ENCODE measurements at places on chromosomes 1 and 21.

DNA sequence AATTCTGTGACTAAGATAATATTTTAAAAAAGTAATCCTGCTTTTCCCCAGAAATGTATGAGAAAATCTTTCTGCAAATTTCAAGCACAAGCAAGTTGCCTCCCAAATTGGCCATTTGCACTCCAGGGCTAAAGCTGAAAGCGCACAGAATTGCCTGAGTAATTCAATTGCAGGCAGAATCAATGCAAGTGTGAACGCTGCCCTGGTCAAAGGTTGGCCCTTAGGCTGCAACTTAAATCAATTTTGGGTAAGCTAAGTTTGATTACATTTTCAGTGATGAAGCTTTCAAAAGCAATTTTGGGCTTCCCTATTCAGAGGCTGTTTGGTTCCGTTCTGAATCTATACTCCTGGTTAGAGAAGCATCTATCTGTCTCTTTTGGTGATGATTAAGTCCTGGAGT, 501.8 kb upstream of the ZRANB2 start:
- no peak for DNase-seq

GRCh38 chr1:91622616-91623015, 122.0 kb downstream of the CDC7 start:
- no peak for DNase-seq

DNA sequence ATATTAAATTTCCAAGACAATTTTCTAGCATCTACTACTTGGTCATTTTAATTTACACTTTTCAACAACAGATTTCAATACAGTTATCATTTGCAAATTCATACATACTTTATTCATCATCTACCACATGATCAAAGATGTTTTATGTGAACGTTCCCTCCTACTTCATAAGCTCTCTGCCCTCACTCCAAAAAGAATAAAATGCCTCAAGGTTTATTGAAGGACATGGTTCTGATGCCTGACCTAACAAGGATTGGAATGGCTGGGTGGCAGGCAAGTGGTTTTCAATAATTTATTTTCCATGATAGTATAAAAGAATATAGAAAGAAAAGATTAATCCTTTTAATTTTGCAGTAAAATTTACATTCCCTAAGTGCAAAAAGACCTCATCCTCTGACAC, 5.4 kb downstream of the CDKN2C start:
- peak; percentile 27 for DNase-seq

DNA sequence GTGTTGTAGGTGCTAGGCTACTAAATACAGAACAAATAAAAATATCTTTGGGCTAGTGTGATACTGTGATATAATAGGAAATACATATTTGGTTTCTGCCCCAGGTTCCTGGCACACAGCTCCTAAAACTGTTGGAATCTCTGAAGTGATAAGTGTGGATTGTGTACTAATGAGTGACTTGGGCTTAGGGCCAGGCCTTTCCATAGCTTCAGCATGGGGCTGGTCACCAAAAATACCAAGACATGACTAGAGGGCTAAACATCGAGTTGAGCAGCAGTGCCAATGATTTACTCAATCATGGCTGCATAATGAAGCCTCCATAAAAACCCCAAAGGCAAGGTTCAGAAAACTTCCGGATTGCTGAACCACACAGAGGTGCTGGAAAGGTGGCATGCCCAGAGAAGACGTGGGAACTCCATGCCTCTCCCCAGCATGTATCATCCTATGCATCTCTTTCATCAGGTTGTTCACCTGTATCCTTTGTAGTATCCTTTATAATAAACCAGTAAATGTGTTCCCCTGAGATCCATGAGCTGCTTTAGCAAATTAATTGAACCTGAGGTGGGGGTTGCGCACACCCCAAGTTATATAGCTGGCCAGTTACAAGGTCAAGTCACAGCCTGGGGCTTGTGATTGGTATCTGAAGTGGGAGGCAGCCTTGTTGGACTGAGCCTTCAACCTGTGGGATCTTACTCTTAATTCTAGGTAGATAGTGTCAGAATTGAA, 51.6 kb downstream of the ZMYM4 start:
- DNase-seq, result no peak

- no peak for DNase-seq
These were observed 27.7 kb downstream of the SPATA45 start for GRCh38 chr1:212819726-212820125.

GRCh38 chr1:93328809-93329760, 16.6 kb upstream of the DR1 start:
- no peak for DNase-seq

GRCh38 chr1:52904927-52905698, 16.4 kb downstream of the ECHDC2 start:
- DNase-seq, result no peak

DNA sequence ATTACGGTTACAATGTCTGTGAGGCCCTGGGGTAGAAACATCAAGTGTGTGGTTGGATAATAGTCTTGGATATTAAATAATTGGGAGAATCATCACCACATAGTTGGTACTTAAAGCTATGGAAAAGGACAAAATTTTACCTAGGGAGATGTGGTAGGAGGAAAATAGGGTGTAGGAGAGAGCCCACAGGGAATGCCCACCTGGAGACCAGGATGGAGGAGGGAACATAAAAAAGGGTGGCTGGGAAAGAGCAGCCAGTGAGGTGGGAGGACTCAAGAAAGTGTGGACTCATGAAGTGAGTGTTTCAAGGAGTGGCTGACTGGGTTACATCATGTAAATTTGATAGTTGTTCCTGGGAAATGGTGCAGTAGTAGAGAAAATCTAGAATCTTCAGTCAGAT, 3.0 kb upstream of the SOX13 start:
- no peak for DNase-seq

GRCh38 chr1:214287884-214288283, 6.9 kb downstream of the SMYD2 start:
- no peak for DNase-seq

DNA sequence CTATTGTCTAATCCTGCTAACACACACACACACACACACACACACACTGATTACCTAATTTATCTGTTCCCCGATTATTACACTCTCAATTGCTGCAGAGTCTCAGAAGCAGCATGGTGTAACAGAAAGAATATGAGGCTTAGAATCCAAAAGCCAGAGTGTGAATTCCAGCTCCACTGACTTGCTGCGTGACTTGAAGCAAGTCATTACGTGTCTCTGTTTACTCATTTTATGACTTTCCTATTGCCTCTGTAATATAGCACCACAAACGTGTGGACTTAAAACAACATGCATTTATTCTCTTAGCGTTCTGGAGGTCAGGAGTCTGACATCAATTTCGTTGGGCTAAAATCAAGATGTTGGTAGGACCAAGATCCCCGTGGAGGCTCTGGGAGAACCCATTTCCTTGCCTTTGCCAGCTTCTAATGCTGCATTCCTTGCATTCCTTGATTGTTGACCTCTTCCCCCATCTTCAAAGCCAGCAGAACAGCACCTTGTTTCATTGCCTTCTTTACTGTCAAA, 55.9 kb upstream of the ATP5PO start:
- peak; percentile 13 for DNase-seq

DNA sequence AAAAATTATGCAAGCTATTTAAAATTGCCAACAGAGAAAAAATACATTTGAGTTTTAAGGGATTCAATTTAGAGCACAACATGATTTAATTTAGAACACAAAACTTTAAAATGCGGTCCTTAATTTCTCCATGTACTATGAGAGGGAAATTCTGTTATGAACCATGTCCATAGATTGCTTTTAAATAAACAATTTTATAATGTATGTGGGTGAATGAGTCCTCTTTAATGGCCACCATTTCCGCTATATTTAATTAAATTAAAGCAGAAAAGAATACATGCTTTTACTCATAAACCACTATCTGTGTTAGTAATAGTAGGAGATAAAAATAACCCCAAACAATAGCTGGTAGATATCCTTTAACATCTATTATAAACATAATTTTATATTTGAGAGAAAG, 914.6 kb downstream of the LTN1 start:
- DNase-seq, result no peak

DNA sequence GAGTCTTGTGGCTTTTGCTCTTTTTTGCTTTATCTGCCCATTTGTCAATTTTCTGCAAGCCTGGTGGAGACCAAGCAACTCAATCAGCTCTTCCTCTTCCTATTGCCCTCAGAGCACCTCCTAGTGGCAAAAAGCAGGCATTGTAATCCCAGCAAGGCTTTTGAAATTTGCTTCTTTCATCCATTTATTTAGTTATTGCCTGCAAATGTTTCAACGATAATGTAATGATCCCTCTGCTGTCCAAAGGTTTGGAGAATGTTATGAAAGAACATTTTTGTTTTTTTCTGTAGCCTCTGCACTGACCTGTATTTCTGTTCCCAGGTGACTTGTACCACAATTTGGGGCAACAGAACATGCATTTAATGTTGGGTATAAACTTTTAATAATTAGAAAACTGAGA, 127.8 kb downstream of the GABPA start:
- no peak for DNase-seq

- DNase-seq, result no peak
These were observed 12.6 kb downstream of the NTPCR start for GRCh38 chr1:232962761-232963745.

- no peak for DNase-seq
These were observed 154.3 kb downstream of the COQ8A start for GRCh38 chr1:227094249-227094966.

DNA sequence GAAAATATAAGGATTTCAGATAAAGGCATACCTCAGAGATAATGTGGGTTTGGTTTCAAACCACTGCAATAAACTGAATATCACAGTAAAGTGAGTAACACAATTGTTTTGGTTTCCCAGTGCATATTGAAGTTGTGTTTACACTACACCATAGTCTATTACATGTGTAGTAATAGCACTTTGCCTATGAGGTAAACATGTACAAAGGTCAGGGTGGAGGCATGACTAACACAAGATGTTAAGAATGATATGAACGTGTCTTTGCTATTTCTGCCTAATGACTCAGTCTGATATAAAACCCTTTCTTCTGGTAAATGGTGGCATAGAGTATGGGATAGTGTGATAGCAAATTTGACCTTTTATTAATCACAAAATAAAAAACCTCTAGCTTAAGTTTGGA, 621.5 kb upstream of the ADGRL2 start:
- no peak for DNase-seq

DNA sequence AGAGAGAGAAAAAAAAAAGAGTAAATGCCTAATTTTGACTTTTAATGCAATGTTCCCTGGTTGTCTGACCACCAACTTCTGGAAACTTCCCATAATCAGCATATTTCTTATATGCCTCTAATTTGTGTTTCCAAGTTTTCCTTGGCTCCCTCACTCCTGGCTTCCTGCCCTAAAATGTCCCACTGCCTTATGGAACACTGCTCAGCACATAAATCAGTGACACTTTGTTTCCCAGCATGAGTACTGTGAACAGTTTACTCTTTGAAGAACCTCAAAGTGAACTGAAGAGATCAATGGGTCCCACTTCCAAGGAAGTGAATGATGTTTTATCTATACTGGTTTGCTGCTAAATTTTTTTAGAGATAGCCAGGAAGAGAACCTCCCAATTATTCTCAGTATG, 271.3 kb upstream of the PRMT6 start:
- no peak for DNase-seq

- DNase-seq, result peak; percentile 47
These were observed 76.2 kb upstream of the CXADR start for GRCh38 chr21:17436626-17437111.

GRCh38 chr1:172699111-172699510, 40.2 kb downstream of the FASLG start:
- no peak for DNase-seq

DNA sequence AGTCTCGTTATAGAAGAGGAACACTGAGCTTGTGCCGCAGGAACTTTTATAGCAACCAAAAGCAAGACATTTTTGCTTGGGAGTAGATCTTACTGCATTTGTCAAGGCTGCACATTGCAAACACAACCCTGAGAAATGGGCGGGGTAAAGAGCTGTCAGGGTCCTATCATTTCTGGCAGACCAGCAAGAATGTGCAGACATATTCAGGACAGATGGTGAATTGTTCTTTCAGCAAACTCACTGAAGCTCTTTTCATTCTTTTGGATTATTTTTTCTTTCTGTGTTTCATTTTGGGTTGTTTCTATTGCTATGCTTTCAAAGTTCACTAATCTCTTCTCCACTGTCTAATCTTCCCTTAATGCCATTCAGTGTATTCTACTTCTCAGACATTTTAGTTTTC, 5.1 kb upstream of the ACTN2 start:
- DNase-seq, result no peak

DNA sequence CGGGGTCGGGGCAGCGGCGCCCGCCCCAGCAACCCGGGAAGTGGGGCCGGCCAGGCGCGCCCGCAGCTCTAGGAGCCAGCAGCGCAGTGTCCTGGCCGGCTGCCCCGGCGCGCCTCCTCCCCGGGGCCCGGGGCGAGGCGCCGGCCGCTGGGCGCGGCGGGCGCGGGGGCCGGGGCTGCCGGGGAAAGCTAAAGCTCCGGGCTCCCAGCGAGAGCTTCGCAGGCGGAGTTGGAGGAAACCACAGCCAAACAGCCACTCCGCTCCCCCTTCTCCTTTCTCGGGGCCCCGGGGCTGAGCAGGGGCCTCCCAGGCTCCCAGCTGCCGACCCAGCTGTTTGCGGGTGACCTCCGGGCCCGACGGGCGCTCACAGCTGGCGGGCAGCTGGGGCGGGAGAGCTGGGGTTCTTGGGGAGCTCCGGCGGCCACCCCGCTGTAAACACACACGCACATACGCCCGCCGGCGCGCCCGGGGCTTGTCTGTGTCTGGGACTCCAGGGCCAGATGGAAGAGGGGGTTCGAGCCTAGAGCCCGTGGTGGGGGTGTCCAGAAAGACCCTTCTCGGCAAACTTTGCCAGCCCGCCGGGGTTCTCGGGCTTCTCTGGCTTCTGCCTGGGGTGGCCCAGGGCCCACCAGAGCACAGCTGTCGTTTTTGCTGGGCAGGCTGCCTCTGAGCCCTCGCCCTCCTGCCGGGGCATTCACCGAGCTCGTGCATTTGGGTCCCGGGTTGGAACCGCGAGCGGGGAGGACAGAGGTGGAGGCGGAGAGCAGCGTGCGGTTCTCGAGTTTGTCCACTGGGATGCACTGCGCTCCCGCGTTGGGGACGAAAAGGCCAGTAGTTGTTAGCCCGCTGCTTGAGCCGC, 1.5 kb downstream of the AJAP1 start:
- DNase-seq, result peak; percentile 36

GRCh38 chr1:36831186-36831810, 203.0 kb downstream of the GRIK3 start:
- DNase-seq, result no peak

DNA sequence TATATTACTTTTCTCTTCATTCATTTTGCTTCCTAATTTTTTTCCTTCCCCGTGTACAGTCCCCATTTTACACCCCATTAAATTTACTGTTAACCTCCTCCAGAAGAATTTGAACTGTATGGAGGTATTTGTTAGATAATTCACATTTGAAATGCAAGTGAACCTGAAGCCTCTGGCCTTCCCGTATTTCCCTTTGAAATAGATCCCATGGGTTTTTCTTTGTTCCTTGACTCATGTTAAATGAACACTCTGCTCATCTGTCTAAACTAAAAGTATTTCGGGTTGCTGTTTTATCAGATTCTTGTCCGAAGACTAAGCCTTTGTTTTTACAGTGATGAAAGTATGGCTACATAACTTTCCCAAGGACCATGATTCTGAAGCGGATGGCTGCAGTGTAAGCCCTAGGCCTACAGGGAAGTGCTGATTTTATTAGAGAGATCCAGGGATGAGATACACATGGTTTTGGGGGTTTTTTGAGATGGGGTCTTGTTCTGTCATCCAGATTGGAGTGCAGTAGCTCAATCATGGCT, 187.9 kb downstream of the PATJ start:
- no peak for DNase-seq
